ENCODE measurements at places on chromosomes 6 and 20.

DNA sequence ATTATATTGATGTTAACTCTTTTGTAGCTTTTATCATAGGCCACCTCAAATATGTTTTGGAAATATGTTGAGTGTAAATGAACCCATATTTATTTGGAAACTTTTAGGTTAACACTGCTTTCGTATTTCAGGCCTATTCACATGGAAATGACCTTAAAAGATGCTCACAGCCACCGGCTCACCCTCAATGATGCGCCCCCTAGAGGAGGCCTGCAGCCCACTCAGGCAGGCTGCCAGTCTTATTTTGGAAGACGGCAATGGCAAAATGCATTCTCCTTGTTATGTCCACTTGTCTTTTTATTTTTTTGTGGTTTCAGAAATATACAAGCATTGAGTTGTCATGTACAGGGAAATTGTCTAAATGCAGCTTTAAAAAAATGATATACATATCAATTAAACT is 869.7 kb downstream of the PHF3 start:
- peak; percentile 4 for DNase-seq

DNA sequence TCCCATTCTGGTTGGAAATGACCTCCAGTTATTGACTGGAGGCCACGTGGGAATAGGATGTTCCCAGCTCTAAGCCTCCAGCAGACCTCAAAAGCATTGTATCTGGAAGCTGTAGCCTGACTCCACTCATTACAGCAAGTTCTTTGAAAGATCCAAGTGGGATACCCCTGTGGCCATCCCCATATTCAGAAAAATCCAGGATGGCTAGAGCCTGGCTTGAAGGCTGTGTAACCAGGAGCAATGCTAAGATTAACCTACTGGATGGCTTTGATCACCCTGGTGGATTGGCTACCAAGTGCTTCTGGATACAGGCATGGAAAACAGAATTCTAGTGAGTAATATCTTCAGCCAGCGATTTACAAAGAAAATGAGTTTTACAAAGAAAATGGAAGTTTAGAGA is 151.2 kb downstream of the ADGRG6 start:
- no peak for DNase-seq

DNA sequence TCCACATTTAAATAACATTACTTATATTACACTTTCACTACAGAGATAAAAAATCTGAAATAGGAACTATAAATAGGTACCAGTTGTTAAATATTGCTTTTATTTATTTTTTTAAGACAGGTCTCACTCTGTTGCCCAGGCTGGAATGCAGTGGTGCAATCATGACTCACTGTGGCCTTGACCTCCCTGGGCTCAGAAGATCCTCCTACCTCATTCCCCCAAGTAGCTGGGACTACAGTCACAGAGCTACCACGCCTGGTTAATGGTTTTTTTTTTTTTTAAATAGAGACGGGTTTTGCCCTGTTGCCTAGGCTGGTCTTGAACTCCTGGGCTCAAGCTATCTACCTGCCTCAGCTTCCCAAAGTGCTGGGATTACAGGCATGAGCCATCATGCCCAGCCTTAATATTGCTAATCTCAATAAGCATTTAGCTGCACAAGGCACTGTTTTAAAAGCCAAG is 17.3 kb downstream of the EEF1E1 start:
- DNase-seq, result peak; percentile 40

DNA sequence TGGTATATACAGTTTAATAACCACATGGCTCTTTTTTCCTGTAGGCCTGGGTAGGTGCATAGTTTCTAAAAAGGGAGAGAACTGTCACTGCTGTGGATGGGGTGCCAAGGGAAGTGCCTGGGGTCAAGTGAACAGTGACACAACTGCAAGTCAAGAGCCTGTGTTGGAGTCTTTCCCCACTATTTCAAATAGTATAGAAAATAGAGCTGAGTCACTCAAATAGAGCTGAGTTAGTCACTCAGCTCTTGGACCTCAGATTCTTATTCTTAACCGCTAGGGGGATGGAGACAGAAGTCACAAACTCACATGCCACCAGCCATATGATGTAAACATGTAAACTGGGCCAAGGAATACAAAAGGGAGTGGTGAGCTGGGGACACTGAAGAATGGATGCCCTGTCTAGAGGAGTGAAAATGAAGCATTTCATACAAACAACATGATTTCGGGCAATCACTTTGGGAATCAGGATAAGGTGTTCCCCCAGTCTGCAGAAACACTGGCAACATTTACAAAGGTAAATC is 2.1 kb downstream of the NQO2 start:
- DNase-seq, result peak; percentile 77

DNA sequence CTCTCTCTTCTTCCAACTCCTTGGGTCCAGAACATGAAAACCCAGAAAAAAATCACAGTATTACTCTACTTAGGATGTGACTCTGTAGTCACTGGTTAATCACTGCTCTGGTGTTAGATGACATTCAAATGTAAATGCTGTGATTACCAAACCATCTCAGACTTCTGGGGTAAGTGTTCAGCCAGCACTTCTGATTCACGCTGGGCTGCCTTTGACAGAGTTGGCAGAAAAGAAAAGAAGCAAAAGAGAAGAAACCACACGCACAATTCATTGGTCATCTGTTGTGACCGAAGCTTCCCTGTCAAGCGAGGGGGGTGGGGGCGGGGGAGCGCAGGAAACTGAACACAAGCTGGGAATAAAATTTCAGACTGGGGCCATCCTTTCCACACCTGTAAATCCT is 82.7 kb downstream of the PSMG4 start:
- no peak for DNase-seq

DNA sequence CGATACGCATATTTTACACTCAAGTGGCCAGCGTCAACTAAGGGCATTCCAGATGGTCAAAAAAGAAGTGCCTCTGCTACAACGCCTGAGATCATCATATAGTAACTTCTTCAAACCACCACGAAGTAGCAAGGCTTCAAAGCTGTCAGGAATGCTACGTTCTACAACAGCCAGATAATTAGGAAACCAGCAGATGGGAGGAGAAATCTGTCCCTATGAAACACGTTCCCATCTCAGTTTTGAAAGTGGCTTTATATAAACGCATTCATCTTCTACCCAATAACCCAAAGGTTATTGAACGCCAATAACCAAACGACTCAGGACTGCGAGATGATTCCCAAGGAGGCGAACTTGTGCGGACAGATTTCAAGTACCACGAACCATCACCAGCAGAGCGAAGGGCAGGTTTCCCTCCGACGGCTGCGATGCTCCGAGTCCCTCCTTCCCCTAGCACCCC is 1.2 kb downstream of the ABHD12 start:
- DNase-seq, result no peak

- DNase-seq, result no peak
Observed at GRCh38 chr20:40646361-40646760, 42.7 kb downstream of the MAFB start.

DNA sequence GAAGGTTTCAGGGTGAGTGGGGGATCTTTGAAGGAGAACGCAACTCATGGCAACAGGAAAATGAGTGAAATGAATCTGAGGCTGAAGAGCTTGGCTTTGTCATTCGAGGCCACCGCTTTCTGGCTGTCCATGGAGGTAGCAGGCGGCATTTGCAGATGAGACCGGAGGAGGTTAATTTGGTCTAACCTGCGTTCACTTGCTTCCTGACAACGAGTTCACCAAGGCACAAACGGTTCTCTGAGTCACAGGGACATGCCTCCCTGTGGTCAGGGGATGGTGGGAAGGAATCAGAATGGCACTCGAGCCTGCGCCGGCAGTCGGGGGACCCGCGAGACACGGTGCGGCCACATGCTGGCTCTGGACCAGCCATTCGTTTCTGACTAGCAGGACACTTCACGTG is 75.0 kb downstream of the IRF4 start:
- no peak for DNase-seq

DNA sequence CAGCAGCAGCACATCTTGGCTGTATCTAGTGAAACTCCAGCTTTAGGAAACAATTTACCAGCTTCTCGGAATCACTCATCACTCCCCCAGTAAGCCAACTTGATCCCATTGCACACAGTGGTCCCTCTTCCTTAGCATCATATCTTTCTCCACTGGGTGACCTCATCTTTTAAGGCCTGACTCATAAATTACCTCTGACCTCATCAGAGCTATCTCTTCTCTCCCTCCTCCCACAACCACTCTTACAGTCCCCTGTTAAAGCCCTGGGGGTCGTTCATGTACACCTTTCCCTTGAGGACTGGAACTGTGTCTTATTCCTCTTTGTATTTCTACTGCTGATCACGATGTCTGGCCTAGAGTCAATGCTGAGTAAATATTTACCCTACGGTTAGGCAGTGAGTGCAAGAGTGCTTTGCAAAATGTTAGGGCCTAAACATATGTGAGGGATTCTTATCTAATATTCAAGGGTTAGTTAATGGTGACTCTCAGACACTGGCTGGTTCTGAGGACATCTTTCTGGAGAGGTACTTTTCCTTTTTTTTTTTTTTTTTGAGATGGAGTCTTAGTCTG is 187.2 kb downstream of the LRFN2 start:
- no peak for DNase-seq

DNA sequence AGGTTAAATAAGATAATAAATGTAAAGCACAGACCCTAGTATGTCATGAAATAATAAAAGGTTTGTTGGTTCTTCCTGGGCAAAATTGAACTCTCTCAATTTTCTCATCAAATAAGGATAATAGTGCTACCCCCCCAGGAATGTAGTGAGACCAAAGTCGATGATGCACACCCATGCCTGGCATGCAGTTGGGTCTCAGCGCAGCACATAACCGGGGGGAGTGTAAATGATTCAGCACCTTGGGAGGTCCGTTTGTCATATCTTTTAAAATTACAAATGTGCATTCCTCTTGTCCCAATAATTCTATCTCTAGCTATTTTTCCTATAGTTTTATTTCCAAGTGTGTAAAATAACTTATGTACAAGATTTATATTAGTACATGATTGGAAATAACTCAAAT is 31.3 kb upstream of the CCDC167 start:
- no peak for DNase-seq

DNA sequence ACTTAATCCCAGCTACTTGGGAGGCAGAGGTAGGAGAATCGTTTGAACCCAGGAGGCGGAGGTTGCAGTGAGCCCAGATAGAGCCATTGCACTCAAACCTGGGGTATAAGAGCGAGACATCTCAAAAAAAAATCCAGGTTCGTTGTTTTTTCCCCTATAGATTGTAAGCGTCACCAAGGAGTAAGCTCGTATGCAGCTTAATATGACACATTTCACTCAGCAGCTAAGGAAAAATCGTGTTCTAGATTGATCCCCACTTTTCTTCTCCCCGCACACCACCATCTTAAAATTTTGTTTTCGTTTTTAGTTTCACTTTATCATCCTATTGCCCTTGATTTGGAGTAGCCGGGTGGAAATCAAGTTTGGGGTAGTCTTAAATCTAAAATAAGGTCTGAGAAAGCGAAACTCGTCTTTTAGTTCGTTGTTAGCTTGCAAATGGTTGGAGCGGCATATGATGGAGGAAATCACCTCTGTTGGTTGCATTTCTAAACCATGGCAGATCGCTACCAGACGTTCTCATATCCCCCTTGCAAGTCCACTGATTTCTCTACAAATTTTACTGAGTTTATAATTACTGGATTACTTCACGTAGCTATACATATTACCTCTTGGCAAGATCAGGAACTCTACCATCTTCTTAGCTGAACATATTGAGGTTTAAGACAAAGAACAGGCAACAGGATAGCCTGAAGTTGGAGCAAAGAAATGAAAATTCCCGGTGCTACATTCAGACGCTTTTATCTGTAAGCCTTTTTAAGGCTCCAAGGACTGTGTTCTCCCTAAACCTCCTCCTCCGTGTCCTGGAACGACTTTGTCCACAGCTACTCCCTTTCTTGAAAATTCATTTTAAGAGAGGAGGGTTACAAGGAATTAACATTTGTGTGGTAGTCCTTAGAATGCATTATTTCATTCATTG is 91.1 kb upstream of the BTN3A2 start:
- no peak for DNase-seq

GRCh38 chr20:53085720-53086119 is 113.6 kb downstream of the TSHZ2 start:
- peak; percentile 72 for DNase-seq

- no peak for DNase-seq
Observed at GRCh38 chr20:11323816-11324215, 593.9 kb upstream of the BTBD3 start.

GRCh38 chr20:9416421-9416820 is 98.0 kb upstream of the LAMP5 start:
- DNase-seq, result no peak

- no peak for DNase-seq
Observed at GRCh38 chr6:24122139-24122538, 3.9 kb upstream of the NRSN1 start.

GRCh38 chr6:52276130-52276529 is 8.4 kb downstream of the MCM3 start:
- DNase-seq, result no peak

- peak; percentile 42 for DNase-seq
Observed at GRCh38 chr6:51913265-51913664, 174.1 kb downstream of the PKHD1 start.

GRCh38 chr20:32007787-32008616 is 2.2 kb upstream of the CCM2L start:
- DNase-seq, result no peak

DNA sequence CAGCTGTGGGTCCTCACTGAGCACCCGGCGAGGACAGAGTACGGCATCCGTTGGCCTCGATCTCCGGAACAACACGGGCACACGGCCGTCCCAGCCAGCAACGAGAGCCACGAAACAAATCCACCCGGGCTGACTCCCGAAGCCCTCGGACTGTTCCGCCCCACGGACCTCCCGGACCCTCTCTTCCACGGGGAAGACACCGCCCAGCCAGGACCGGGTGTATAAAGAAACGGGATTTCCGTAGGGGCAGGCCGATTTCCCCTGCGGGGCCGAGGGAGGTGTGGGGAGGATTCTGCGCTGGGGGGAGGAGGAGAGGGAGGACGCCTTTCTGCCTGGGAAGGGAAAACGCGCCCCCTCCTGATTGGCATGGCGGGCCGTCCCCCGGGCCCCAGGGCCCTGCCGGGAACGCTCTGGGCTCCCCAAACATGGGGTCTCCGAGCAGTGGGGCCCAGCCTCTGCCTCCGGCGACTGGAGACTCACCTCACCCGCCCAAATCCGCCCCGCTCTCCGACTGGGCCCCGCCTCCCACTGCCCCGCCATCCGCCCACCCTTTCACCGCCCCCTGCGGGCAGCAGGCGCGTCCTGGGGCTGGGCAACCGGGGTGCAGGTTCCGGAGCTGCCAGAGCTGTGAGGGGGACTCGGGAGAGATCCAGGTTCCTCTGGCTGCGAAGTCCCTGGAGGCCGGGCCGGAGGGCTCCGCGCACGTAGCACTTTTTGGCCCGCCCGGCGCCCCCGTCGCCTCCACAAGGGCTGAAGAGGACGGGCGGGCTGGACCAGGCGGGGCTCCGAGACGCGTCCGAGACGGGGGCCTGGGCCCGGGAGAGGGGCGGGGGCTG is 679 bp upstream of the PPDPF start:
- DNase-seq, result no peak
